Foreskin fibroblast (primary cell): ENCODE measurements at places on chromosomes 12 and 14.

DNA sequence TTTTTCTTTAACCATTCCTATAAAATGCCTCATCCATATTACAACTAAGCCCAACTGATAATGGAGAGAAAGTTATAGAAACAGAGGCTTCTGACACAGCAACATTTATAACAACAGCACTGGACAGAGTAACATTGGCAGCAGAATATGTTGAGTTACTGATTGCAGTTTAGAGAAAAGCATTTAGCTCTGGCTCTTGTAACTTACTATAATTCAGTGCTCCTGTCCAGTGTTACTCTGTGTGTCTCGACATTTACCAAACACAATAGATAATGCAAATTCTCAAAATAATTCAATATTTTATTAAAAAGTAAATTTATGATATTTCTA is 356.1 kb downstream of the CEP128 start:
- DNase-seq: no peak

DNA sequence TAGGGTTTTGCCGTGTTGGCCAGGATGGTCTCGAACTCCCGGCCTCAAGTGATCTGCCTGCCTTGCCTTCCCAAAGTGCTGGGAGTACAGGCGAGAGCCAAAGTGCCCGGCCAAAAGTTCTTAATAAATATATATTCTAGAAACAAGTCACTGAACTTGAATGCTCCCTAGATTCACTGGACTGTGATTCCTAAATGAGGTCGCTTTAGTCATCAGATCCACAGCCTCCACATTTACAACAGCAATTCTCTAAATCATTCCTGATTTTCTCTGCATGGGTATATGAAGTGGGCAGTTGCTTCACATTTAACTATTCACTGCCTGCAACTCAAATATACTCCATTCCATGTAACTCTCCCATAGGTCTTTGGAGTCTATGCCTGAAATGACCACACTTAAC is 813.0 kb downstream of the GALC start:
- DNase-seq: no peak

- DNase-seq: no peak
Measured at GRCh38 chr12:33672836-33673577, 233.4 kb upstream of the SYT10 start.

DNA sequence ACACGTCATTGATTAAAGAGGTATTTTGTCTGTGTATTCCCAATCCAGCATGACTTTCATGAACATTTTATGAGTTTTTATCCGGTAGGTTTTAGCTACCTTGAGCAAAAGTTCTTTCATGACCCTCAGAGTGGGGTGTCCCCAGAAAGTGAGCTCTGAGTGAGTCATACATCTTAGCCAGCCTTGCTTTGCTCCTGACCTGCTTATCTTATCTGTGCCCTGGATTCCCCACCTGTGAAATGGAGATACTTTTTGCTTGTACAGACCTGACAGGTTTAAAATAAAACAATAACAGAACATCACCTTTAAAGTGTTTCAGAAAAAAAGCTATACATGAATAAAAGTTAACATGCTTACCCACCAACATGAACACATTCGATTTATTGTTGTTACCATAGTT is 202.8 kb upstream of the SOX5 start:
- no peak for DNase-seq

DNA sequence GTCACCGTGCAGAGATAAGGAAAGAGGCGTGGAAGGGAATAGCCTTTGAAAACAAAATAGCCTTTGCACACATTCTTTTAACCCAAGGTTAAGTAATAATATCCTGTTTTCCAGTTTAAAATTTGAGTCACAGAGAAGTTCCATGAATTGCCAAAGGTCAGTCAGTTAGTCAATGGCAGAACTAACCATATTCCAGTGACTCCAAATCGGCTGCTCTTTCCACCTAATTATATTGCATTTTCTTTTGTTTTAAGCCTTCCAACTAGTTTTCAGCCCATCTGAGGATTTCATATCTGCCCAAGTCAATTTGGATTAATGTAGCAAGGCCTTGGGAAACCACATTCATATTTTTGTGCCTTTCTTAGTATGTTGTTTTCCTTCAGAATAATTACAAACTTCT is 373.0 kb downstream of the CCDC91 start:
- peak; percentile 41 for DNase-seq
